Activated CD4-positive, alpha-beta T cell treated with anti-CD3 and anti-CD28 coated beads, Interleukin-10, Interleukin-2, amounts not matched to agents 100 ng/mL and 50 ng/mL, durations not matched to agents 16 hours and 8 hours (primary cell): ENCODE measurements at places on chromosomes 11 and 22.

- DNase-seq, result no peak
These were observed 10.7 kb downstream of the OLFML1 start for GRCh38 chr11:7495882-7496551.

- DNase-seq, result no peak
These were observed 34.9 kb downstream of the SCUBE1 start for GRCh38 chr22:43308060-43308830.

GRCh38 chr11:77205467-77206263, 77.6 kb downstream of the MYO7A start:
- DNase-seq, result no peak

GRCh38 chr11:95577716-95578460, 211.7 kb downstream of the FAM76B start:
- no peak for DNase-seq

DNA sequence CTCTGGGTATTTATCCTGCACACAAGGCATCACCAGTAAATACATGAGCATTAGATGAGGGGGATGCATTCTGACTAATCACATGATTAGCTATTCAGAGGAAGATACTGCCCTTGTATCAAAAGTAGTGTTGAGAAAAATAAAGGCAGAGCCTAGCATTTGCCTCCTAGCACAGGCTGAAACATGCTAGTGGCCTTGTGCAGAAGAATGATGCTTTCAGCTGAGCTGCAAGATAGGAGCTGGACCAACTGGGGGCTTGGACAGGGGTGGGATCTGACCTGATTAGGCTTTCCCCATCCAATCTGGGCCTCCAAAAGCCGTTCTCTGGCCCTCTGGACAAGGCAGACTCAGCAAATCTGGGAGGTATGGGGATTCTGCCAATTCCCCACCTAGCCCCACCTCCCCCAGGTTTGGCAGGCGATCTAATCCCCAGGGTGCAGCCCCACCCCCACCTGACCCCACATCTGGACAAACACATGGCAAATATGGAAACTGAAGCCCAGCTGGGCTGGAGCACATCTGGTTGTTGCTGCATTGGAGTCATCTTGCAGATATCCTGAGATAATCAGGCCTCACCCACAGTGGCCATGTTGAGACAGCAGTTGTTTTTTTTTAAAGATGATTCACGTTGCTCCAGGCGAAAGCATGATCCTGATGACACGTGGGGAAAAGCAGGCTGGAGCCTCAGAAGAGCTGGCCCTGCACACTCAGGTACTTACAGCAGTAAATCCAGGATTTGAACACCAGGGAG, 4.4 kb upstream of the MISFA start:
- no peak for DNase-seq

DNA sequence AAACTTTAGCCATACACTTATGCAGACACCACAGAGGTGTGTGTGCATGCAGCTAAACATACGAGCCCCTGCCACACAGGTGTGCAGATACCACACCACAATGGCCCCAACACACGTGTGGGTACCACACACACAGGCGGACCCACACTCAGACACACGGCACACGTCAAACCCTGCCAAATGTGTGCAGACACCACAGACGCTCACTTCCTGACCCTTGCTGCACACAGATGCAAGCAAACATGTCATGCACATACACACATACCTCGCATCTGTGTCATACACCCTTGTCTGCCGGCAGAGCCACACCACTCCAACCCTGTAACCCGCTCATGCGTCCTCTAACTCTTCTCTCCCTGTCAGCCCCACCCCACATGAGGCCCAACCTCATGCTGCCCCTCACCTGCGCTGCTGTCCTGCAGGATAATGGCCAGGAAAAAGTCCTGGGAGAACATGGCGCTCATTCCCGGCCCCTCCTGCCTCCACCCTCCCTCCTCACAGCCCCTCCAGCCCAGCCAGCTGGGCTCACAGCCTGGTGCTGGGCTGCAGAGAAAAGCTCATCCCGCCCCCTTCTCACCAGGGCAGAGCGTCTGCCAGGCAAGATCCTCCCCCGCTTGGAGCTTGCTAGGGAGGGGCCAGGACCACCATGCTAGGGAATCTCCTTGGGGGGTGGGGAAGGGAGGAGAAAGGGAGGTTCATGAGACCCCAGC, 14.2 kb downstream of the SMPD1 start:
- DNase-seq, result peak; percentile 18

GRCh38 chr11:65491163-65491465, 7.7 kb upstream of the MALAT1 start:
- DNase-seq, result no peak

DNA sequence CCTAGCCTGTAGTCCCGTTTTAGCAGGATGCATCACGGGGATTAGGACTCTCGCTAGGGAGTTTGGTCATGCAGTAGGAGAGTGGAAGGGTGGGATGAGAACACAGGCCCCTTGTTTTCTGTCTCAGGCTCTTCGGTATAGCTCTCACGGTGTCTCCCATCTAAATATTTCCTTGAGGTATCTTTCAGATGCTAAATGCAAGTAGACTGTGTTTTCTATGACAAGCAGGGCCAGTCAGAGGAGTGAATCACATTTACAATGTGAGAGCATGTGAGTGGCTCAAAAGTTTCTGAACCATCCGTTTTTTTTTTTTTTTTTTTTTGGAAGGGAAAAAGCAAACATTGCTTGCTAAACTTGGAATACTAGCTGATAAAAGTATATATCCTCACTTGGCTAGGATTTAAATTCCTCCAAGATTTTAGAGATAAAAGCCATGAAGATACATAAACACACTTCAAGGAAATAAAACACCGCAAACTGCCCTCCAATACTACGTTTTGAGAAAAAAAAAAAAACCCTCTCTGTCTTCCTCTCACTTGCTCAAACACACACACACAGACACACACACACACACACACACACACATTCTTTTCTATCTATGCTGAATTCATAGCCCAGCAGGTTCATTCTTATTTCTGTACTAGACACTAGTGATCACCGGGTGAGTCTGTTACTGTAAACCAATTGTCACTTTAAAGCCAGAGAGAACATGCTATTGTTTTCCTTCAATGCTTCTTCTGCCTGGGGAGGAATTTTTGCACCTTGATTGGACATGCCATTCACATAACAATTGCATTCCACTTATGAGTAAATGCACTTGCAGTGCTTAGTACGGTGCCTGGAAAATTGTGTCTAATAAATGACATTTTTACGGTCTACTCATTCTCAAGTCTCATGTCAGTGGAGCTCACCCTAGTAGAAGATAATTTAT, 224.6 kb upstream of the CCDC90B start:
- DNase-seq, result no peak

DNA sequence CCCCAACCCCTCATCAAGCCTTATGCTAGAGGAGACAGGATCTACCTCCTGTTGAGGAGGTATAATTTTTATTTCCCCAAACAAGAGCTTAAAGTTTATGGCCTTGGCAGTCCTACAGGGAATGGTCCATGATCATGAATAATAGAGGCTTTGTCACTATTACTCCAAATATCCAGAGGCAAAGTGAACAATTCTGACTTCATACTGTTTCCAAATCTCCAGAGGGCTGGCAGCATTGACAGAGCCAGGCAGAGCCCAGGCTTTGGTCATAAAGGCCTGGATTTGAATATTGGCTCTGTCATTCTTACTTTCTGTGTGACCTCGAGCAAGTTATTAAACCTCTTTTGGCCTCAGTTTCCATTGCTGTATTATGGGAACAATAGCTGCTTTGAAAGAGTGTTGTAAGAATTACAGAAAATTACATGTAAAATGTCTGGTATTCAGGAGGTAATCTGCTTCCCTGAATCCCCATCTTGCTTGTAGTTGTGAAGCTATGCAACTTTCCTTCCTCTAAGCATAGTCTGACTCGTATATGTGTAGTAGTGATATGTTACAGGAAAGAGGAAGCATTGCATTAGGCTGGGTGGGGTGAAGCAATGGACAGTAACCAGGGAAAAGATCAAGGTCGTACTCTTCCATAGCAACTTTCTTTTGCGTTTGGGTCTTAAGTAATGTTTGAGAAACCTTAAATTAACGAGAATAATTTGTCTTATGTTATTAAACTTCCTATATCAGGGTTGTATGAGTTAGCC, 88.8 kb downstream of the CD44 start:
- DNase-seq, result no peak

- no peak for DNase-seq
These were observed 4.4 kb downstream of the MTMR2 start for GRCh38 chr11:95919514-95919913.

- peak; percentile 41 for DNase-seq
These were observed 1.1 kb downstream of the FCHSD2 start for GRCh38 chr11:73141031-73141308.

- no peak for DNase-seq
These were observed 30.4 kb upstream of the CREB3L1 start for GRCh38 chr11:46247090-46247489.

DNA sequence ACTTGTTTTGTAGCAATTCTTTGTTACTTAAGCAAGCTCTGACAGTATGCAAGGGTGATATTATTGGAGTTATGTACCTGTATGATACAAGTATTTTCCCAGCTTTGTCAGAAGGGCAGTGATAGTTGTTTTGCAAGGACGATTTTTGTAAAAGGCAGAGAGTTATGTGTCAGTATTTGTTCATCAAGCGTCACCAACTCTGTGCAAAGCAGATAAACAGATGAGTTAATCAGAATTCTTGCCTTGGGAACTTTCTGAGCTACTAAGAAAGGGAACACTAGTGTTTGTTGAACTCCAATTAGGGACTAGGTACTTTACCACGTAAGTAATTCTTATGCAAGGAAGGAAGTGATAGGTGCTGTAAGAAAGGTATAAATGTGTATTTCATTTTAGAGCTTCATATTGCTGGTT, 1.4 kb downstream of the USP47 start:
- DNase-seq, result peak; percentile 48

- no peak for DNase-seq
These were observed 1081.7 kb downstream of the JRKL start for GRCh38 chr11:97471480-97471879.

DNA sequence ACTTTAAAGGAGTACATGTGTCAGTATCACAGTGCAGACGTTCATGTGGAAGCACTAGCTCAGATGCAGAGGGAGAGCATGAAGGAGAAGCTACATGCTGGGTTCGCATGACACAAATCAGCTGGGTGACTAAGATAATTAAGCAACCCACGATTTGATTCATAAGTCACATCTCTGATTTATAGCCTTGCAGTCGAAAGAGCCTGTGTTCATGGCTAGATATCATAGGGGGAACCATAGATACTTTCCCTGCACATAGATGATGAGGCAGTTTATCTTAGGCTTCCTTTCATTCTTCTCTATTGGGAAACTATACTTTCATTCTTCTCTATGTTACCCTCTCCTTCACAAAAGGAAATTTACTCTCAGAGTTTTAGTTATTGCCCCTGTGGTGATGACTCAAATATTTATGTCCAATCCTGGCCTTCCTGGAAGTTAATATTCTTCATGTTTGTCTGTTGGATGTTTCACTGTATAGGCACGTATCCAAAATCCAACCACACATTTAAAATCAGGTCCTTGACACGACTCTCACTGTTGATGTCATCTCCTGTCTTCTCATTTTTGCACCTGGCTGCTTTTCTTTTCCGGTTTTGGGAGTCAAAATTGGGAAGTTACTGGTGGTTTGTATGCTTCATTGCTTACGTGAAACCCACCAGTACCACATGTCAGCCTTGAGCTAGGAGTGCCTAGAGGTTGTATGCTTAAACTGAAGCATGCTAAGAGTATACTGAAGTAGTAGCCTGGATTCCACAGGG, 56.3 kb upstream of the SLC5A12 start:
- DNase-seq, result no peak

GRCh38 chr11:68053117-68053516, 14.3 kb downstream of the TCIRG1 start:
- DNase-seq, result no peak

DNA sequence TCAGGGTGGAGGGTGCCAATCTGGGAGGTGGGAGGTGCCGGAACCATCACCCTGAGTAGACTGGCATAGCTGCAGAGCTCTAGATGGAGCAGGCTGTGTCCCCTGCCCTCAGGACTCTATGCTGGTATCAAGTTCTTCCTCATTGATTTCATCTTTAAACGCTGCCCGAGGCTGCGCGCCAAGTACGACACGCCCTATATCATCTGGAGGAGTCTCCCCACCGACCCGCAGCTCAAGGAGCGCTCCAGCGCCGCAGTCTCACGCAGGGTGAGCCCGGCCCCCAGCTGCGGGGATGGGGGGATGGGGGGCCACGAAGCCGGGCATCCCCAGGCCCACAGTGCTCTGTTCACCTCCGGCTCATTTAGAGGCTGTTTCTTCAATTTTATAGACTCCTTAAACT, 52.5 kb downstream of the GRAMD4 start:
- no peak for DNase-seq

GRCh38 chr11:87575088-87575487, 537.4 kb downstream of the TMEM135 start:
- DNase-seq, result no peak

DNA sequence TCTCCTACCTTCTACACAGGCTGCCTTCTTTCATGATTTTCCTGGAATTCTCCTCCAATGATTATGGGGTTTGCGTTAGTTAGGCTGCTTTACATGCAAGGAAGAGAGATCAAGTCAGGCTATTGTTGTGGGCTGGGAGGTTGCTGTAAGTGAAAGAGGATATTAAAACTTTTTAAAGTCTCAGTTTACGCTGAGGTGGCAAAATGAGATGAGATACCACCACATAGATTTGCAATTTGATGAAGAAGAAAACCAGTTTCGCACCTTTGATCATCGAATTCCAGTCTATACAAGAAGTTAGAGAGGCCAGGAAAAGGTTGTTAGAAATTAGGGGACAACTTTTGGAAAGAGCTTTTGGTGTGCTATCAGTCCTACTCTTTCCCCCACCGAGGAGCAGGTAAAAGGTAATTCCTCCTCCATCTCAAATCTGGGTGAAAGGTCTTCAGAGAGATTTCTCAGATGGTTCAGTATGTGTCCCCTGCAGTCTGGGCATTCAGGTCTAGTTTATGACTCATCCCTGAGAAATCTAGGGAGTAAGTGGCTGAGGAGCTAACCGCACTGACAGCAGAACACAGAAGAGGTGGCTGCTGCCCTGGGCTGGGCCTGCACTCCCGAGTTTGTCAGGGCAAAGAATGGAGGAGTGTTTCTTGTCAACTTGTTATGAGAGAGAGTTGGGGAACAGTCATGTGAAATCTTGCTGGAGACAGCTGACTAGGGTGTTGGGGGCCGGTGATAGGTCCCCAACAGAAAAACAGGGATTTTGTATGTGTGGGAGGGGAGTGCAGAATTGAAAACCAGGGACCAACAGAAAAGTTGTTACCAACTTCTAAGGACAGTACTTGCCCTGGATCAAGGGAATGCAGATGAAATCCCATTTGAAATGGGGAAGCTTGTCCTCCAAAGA, 34.7 kb downstream of the CCDC83 start:
- no peak for DNase-seq

DNA sequence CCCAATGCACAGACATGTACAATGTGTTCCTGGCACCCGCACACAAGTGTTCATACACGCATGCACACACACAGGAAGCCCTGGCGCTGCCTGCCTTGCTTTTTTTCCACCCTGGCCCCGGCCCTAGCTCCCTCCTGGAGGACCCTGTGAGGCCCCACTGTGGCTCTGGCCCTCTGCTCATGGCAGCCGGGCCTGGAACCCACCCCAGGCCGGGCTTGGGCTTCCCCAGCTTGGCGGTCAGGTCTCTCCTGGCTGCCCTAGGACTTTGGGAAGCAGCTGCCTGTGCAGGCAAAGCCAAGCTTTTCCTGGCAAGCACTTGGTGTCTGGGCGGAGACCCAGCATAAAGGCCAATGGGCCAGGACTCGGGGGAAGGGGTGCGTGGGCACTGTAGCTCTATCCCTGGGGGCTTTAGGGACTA, 30.5 kb downstream of the CD82 start:
- DNase-seq, result no peak
